ENCODE measurements at places on chromosomes 6 and 20.

- DNase-seq = no peak
Measured at GRCh38 chr6:25727028-25727427, 27.5 kb upstream of the SLC17A4 start.

DNA sequence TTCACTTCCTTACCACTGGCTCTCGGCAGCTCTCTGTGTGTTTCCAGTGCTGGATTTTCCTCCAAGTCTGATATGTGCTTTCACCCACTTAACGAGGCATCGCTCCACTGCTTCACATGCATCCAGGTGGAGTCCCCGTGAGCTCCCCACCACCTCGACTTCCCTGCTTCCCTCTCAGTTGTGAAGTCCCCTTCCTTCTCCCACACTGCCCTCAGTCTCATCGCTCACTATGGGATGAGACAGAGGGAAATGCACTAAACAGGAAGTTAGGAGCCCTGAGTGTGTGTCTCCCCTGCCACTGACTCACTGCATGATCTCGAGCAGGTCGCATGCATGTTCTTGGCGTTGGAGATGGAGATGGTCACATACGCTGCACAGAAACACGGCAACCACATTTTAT lies 84.0 kb downstream of the MTHFD1L start:
- DNase-seq = no peak

DNA sequence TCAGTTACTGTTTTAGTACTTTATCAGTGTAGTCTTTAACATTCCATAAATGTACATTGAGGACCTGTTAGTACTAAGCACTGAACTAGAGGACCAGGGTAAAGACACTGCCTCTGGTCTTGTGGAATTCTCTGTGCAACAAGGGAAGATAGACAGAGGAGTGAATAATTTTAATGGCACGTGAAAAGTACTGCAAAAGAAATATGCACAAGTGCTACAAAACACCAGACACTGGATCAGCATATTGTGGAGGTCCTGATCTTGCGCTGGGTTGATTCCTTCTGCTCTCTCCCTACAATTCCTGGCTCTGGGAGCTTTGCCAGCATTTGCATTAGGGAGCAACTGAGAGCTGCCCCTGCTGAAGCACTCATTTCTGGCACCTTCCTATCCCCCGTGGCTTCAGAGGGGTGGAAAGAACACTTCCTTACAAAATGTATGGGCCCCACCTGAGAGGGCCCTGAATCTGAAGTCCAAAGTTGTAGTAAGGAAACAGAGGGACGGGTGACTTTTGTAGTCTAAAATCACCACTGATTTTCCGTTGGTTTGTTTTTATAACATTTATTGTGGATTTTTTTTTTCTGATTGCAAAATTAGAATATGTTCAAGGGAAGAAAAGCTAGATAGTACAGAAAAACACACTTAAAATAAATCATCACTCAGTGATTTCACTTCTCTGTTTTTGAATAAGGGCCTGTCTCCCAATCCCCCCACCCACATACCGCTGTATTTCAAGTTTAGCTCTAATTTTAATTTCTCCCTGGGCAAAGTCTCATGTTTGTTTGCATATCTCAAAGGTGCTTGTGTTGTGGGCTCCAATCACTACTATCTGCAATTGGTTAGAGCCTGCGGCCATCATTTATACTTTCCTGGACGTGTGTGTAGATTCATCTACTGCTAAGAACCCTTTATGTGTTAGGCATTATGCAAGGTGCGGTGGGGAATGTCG lies 4.9 kb downstream of the PKIG start:
- DNase-seq = no peak

DNA sequence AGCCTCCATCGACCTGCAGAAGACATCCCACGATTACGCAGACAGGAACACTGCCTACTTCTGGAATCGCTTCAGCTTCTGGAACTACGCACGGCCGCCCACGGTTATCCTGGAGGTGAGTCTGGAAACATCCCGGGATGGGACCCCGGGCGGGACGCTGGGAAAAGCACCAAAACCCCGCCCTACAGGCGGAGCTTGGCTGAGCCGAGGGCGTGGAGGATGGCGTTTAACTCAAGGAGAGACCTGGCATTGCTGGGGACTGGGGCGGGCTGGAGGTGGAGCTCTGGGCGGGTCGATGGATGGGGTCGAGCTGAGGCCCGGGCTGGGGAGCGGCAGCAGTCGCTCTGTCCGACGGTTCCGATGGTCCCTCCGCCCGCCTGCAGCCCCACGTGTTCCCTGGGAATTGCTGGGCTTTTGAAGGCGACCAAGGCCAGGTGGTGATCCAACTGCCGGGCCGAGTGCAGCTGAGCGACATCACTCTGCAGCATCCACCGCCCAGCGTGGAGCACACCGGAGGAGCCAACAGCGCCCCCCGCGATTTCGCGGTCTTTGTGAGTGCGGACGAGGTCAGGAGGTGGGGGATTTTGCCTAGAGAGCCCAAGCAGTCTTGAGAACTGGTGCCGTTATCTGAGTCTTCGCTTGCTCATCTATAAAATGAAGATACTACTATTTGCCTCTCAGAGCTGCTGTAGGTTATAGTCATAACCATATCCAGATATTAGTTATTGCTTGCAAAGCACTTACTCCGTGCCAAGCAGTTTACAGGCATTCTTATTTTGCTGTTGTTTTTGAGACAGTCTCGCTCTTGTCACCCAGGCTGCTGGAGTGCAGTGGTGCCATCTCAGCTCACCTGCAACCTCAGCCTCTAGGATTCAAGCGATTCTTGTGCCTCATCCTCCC lies 3.8 kb downstream of the SPAG4 start:
- peak; percentile 44 for DNase-seq

DNA sequence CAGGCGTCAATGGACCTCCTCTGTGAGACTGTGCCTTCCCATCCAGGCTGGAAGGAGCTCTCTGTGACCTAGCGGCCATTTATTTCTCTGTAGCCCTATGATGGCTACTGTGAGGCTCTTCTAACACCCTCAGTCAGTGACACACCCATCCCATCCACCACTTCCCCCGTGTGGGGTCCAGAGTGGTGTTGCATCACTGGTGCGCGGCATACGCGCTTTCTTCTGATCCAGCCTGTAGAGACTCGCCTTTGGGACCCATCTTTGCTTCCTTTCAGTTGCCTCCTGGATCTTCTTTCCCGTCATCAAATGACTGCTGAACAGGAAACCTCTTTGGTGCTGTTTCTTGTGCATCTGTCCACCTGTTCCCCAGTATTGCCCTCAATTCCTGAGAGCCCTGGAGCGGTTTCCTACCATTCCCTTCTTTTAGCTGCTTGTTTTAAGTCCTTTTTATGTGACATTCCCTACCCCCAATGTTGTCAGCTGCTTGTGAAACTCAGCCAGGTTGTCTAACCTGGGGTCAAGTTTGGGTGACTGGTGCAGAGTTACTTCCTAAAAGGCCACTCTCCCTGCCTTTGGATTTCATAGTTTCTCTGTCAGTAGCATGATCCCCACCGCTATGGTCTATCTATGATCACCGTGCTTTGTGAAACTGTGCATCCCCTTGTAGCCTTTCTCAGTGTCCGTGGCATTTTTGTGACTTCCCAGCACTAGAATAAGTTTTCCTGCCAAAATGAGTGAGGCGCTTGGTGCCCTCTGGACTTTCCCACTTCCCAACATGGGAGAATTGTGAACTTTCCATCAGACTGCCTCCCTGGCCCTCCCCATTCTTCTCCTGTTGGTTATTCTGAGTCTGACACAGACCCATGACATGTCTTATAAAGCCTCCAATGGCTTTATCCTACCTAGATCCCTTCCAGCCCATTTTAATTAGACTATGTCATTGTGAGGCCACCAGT lies 5.7 kb downstream of the PRR3 start:
- no peak for DNase-seq

- no peak for DNase-seq
Measured at GRCh38 chr6:56689663-56690062, 47.0 kb upstream of the DST start.

DNA sequence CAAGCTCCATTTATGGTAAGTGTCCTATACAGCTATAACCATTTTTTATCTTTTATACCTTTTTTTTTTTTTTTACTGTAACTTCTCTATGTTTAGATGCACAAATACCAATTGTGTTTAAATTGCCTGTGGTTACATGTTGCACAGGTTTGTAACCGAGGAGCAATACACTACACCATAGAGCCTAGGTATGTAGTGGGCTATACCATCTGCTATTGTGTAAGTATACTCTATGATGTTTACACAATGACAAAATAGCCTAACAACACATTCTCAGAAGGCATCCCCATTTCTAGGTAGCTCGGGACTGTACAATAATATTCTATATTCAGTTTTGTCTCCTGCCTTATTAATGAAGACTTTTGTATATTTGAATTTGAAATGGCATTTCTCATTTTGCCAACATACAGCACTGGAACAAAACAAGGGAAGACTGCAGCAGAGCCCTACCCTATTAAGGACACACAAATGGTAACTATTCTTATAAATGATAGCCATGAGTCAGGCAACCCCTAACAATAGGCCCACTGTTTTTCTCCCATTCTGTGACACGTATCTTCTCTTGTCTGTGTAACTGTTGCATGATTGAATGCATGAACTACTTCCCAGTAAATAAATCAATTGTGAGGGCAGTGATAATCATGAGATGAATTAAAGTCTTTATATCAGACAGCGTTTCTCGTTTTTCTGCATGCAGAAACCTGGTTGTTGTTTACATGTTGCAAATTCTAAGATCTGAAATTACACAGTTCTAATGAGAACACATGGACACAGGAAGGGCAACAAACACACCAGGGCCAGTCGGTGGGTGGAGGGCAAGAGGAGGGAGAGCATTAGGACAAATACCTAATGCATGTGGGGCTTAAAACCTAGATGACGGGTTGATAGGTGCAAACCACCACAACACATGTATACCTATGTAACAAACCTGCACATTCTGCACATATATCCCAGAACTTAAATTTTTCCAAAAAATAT lies 173.9 kb downstream of the EPM2A start:
- DNase-seq = no peak

DNA sequence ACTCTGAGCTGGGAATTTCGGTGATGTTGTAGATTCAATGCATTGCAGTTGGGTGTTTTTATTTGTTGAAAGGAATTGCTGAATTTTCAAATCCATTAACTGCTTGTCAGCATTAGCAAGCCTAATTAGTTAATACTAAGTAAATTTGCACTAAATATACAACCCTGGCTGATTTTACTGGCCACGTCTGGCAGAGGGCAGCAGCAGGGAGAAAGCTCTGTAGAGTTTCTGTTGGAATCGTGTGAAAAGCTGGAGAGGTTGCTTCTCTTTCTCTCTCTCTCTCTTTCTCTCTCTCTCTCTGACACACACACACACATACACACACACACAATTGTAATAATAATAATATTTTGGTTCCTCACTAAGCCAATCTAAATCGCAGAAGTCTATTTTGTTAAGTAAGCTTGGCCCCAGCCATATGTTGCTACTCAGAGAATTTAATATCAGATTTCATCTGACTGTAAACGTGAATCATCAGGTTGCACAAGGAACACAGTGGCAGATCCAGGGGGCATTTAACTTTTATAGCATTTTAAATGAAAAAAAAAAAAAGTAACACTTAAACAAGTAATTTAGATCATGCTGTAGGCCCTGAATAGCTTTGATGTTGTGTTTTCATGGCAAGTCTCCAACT lies 289.5 kb downstream of the ESR1 start:
- DNase-seq = no peak

- no peak for DNase-seq
Measured at GRCh38 chr6:91080871-91081270, 494.0 kb upstream of the MAP3K7 start.

DNA sequence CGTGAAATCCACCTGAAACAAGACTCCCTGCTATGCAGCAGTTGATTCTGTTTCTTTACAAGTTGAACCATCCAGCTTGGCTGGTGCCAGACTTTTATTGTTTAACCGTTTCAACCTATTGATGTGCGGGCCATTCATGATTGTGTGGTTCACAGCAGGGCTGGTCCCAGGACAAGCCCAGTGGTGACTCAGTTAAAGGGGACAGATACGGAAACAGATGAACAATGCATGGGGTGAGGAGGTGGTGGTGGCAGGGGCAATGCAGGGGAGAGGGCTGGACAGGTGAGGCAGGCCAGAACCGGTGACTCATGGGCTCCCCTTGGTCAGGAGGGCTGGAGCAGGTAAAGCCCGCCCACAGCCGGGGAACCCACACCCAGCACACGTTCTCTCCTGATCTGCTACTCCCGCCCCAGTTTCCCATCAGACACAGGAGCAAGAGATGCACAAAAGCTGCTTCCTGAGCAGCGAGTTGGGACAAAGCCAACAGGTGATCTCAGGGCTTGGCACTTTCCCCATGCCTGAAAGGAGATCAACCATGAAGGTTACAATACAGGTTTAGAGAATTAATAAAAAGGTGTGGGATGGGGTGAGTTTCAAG lies 232.2 kb downstream of the LY86 start:
- DNase-seq = no peak

- no peak for DNase-seq
Measured at GRCh38 chr6:165961233-165961632, 206.4 kb downstream of the TBXT start.

GRCh38 chr6:127481628-127482027 lies 22.4 kb upstream of the KIAA0408 start:
- DNase-seq = no peak

GRCh38 chr6:48765352-48765961 lies 654.5 kb upstream of the PTCHD4 start:
- DNase-seq = no peak

- no peak for DNase-seq
Measured at GRCh38 chr6:62283796-62284411, 2.1 kb downstream of the KHDRBS2 start.

GRCh38 chr6:168886964-168887363 lies 366.7 kb downstream of the THBS2 start:
- no peak for DNase-seq

- no peak for DNase-seq
Measured at GRCh38 chr6:140181876-140182275, 807.4 kb upstream of the CITED2 start.

GRCh38 chr20:33985280-33985679 lies 8.4 kb upstream of the RALY start:
- no peak for DNase-seq

GRCh38 chr20:50338479-50339391 lies 148.1 kb downstream of the CEBPB start:
- DNase-seq = no peak

DNA sequence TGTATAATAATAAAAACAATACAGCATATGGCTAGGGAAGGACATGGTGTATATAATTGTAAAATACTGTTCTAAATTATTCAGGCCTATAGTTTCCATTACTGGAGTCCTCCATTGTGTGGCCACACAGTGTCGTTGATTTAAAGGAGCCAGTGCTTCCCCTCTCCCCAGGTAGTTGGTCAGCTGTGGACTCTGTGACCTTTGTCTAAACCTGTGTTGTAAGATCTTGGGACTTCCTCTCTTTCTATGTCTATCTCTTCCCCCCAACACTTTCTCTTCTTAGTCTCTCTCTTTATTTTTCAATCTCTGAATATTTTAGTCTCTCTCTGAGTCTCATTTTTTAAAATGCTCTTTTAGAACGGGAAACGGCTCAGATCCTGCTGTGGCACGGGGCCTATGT lies 35.6 kb downstream of the BRPF3 start:
- DNase-seq = no peak
